Central memory CD4-positive, alpha-beta T cell (primary cell): ENCODE measurements at places on chromosomes 16 and 17.
A peak's percentile ranks its signal among the peaks of the same experiment; 100 is the strongest.

GRCh38 chr17:57352665-57353175, 96.4 kb downstream of the MSI2 start:
- DNase-seq = no peak

- no peak for DNase-seq
These were observed 458 bp downstream of the GFOD2 start for GRCh38 chr16:67718668-67719047.

GRCh38 chr16:65012357-65012756, 109.5 kb downstream of the CDH11 start:
- DNase-seq = no peak

- DNase-seq = no peak
These were observed 1.5 kb upstream of the TOX3 start for GRCh38 chr16:52548261-52549010.

- DNase-seq = no peak
These were observed 7.0 kb downstream of the ATPAF2 start for GRCh38 chr17:18031955-18032354.

GRCh38 chr17:16037636-16038035, 38.0 kb downstream of the TTC19 start:
- DNase-seq = no peak

- DNase-seq = no peak
These were observed 21.4 kb downstream of the ADAM11 start for GRCh38 chr17:44780161-44780560.

DNA sequence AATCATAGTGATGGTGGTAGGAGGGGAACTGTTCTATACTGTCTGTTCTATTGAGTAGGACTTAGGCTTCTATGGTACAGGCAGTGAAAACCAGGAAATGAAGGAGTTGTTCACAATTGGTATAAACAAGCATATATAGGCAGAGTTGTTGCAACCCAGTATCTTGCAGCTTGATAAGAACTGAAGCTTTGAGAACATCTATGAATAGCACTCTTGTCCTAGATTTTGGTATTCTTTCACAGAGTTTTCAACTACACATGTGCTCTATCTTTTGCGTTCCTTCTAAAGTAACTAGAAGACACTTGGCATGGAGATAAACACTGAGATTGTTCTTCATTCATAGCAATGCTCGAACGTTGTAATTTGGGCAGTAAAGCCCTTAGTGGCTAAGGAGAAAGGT, 91.8 kb downstream of the KCNJ2 start:
- no peak for DNase-seq

GRCh38 chr16:51244887-51245657, 94.0 kb upstream of the SALL1 start:
- no peak for DNase-seq

GRCh38 chr16:66006485-66006884, 360.0 kb upstream of the CDH5 start:
- no peak for DNase-seq

DNA sequence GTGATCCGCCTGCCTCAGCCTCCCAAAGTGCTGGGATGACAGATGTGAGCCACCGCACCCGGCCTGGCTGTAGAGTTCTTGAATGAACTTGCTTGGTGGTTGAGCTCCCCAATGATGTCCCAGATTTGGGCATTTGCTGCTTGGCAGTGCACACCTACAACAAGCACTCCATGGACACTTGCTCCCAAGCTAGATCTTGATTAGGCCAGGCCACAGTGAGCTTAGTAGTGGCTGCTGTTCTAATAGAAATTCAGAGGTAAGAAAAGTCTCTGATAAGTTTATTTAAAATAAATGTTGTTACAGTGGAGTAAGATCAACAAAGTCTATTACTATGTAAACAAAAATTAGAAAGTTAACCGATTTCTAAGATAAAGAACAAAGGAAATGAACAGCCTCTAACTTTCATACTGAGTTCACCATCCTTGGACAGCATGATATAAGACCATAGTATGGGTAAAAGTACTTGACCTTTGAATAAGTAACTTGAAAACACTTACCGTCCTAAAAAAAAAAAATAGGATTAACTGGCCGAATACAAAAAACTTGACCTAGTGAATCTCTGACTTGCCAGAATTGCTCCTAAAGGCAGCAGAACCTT, 951 bp downstream of the TMED6 start:
- DNase-seq = no peak

GRCh38 chr16:55539488-55539887, 27.0 kb upstream of the CAPNS2 start:
- DNase-seq = no peak

DNA sequence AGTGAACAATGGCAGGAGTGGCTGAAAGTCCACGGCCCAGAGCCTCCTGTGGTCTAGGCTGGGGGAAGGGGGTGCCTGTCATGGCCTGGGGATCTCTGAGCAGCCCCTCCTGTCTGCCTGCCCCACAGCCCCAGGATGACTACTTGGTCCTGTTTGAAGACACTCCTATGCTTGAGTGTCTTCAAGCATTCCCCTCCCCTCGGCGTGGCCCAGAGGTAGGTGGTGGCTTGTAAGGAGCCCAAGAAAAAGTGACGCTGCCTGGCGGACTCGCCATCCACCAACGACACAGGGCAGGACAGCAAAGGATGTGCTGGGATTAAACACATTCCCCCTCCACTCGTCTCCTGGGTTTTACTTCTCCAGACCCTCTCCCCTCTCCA, 5.7 kb downstream of the SULT1A1 start:
- no peak for DNase-seq

- no peak for DNase-seq
These were observed 32.6 kb upstream of the RPL38 start for GRCh38 chr17:74170924-74171323.

DNA sequence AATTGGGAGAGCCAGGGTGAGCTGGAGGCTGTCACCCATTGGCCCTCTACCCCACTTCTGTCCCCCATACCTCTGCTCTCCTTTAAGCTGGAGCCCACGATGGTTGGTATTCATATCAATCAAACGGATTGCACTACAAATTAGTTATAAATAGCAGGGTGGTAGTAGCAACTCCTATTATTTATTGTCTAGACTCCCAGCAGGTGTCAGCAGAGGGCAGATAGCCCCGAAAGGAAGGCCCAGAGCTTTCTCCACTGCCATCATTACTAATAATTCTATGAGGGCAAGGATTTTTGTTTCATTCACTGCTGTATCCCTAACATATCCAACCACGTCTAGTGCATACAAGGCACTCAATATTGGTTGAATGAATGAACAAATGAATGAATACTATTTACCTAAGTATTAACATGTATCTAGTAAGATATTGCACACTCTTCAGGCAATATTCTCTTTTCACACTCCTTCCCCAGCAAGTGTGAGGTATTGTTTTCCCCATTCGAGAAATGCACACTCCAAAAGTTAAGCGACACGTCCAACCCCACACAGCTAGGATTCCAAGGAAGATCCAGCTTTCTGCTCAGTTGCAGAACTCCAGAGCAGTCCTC, 6.3 kb downstream of the C17orf50 start:
- DNase-seq = no peak

- no peak for DNase-seq
These were observed 19.5 kb upstream of the RAP1GAP2 start for GRCh38 chr17:2776589-2777241.

DNA sequence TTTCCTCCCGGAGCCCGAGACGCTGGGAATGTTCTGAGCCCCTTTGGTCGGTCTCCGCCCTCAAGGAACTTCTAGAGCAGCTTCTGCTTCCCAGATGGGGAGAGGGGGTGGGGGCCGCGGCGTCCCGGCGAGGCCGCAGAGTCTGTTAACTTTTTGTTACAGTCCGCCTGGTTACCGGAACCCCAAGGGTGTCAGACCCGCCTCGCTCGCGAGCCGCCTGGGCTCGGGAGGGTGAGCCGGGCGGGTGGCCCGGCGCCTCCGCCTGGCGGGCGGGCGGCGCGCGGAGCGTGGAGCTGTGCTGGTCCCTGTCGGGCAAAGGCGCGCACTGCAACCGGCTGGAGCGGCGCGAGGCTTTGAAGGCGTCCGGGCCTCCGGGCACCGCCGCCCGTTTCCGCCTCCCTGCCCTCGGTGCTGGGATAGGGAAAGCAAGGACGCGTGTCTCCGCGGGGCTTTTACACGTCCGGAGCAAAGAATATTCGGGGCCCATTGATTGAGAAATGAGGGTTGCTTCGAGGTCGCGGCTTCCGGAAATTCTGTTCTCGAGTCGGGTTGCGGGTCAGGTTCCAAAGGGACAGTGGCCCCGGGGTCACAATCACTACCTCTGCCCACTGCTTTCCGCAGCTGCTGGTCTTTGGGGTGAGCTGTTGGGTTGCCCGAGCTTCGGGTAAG, 1.7 kb downstream of the HS3ST3B1 start:
- DNase-seq = peak; percentile 78

GRCh38 chr17:68432086-68432864, 25.0 kb downstream of the WIPI1 start:
- no peak for DNase-seq

DNA sequence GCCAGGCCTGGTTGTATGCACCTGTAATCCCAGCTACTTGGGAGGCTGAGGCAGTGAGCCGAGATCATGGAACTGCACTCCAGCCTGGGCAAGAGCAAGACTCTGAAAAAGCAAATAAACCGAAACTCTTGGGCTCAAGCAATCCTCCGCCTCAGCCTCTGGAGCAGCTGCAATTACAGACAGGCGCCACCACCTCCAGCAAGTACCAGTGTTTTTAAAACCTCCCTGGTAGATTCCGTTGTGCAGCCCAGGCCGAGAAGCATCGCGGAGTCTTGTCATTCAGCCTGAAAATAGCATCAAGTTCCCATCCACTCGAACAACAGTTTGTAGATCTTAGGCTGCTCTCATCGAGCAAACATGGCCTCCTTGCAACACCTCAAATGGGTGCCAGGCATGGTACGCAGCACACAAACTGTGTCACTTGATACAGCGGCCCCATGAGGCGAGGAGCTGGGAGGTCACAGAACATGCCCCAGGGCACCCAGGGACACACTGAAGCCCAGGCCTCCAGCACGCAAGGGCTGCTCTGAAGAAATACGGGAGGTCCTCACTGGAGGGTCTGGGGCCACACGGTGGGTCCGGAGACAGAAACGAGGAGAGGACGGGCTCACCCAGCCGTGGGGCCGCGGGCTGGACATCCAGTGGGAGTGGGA, 18.1 kb downstream of the TMC6 start:
- no peak for DNase-seq
